ENCODE measurements at places on chromosomes 5 and 9.

GRCh38 chr9:134413890-134414623, 87.8 kb downstream of the RXRA start:
- DNase-seq = no peak

- DNase-seq = no peak
These were observed 81.4 kb upstream of the ANKRD55 start for GRCh38 chr5:56314529-56314928.

DNA sequence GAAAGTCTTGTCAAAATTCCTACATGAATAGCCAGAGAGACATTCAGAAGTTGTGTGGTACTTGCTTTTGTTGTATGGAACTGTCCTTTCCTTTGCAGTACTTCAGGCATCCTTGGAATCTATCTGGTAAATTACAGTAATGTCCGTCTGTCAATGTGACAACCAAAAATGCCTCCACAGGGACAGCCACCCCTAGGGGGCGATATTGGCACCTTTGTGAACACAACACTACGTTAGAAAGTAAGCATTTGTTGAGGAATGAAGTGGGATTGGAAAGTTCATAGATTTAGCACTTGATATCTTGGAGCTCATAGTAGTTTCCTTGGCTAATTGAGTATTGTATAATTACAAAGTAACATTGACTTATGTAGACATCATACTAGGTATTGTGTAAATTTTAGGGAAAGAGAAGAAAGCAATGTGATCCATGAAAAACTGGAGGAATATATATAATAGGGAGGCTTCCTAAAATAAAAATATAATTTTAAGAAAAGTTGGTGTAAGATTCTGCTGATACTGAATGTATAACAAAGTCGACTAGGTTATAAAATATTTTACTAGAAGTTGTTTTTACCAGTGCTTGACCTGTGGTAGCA, 32.7 kb downstream of the TMEFF1 start:
- DNase-seq = no peak

GRCh38 chr5:166083183-166083959, 2208.1 kb upstream of the WWC1 start:
- no peak for DNase-seq

- no peak for DNase-seq
These were observed 67.8 kb downstream of the LHX2 start for GRCh38 chr9:124079176-124079925.

DNA sequence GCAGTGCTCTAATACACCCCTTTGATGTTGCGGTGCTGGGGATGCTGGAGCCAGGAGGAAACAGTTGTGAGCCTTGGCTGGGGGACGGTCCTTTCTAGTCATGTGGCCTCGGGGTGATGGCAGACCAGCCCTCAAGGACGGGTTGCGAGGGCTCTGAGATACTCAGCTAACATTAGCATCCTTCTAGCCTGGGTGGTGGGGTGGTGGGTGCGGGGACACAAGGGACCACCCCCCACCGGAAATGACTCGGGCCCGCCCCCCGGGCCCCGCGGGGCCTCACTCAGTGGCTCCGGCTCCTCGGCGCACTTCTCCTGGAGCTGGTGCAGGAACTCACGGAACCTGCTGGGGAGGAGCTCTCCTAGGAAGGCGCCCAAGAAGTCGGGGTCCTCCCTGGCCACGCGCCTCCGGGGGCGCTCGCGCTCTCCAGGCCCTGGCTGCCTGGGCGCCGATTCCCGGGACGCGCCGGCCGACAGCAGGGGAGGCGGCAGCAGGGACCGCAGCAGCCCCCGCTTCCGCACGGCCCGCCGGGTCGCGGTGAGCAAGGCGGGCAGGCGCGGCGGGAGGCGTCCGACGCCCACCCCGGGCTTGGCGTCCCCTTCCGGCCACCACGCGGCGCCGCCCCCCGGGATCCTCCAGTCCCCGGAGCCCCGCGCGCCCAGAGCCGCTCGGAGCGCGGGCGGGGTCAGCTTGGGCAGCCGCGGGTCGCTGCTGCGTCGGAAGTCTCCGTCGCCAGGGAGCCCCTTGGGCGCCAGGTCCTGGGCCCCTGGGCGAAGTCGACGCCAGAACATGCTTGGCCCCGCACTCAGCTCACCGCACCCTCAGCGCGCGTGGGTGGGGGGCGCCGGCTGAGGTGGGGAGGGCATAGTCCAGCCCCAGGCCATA, 873 bp downstream of the C9orf50 start:
- DNase-seq = no peak
